Fibroblast of villous mesenchyme (primary cell): ENCODE measurements at places on chromosomes 16 and 17.

GRCh38 chr17:62703776-62704380, 76.4 kb downstream of the MRC2 start:
- peak; percentile 55 for DNase-seq

DNA sequence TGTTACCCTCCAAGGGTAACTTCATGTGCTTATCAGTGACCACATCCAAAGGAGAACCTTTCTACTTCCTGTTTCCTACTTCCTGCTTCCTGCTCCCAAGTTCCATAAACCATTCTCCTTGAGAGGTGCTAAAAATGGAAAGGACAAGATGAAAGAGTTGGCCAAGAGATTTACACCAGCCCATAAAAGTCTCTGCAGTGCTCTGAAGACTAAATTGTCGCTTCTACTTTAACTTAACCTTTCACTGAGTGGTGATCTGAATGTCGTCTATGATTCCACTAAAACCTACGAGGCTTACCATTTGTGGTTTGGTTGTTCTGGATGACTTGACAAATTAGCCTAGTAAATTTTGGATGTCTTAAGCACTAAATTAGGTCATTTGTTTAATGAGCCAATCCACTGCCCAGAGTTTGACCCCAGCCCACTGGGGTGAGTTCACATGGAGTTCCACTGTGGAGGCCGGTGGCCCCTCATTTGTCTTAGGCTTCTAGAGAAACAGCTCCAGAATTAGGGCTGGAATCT, 333.1 kb downstream of the FOXL1 start:
- peak; percentile 38 for DNase-seq

- DNase-seq = no peak
Measured at GRCh38 chr16:2170080-2170479, 14.5 kb downstream of the TRAF7 start.

DNA sequence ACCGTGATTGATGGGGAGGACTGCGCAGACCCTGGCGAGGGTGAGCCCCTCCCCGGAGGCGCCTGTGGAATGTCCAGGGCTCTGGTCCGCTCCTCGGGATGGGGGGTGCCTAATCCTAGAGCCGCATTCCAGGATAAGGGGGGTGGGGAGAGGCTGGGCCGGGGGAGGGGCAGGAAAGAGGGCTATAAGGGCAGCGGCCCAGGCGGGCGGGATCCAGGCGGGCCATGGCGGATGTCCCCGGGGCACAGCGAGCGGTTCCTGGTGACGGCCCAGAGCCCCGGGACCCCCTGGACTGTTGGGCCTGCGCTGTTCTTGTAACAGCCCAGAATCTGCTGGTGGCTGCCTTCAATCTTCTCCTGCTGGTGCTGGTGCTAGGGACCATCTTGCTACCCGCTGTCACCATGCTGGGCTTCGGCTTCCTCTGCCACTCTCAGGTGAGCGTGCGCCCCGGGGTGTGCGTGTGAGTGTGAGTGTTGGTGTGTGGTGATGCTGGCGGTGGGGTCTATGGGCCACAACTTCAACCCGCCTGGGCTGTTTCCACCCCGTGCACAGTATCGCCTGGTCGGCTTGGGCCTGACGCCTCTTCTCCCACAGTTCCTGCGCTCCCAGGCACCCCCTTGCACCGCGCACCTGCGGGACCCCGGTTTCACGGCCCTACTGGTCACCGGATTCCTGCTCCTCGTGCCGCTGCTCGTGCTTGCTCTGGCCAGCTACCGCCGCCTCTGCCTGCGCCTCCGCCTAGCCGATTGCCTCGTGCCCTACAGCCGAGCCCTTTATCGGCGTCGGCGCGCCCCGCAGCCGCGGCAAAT, at the start of gene TMEM88:
Gene TMEM88, plus strand, starts transcription at position 216 of the 809 bp plus-strand sequence. Its CDS starts 9 bp downstream, at position 225.
- no peak for DNase-seq

DNA sequence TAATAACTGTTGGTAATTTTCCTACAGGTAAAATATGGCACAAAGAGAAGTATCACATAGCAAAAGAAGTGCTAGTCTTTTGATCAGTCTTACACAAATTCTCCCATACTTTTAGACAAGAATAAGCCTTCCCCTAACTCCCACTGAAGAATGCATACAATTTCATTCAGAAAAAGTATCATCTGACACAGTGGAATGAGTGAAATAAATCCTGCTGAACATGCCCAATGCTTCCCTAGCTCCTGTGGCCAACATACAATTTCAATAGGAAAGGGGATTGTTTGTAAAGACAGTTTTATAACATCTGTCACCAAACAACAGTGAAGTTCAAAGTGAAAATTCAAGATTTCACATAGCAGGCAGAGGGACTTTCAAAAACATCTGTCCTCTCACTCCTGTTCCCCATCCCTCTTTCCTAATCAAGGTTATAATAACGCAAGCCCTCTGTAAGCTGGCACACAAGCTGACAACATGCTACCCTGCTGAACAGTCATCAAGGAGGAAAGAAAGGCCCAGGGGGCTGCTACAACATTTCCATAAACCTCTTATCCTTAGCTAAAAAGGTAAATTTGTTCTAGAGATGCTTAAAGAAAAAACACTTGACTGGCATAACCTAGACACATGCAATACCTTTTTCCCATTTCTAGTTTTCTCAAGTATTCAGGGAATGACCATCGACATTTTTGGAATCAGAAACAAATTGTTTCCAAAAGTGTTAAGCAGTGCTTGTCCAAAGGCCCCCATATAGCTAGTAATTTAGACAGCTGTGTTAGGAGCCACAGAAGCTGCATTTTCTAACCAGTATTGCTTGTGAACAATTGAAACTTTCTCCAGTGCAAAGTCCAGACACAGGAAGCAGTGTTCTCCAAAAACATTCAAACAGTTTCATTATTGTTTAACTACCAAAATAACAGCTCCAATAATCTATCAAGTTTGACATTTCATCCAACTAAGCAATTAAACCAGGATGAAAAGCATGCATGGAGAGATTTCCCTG, 11.5 kb upstream of the RFFL start:
- no peak for DNase-seq
